Breast epithelium (tissue), 4 donors: ENCODE measurements at places on chromosomes 7 and 10.

GRCh38 chr10:79220307-79220706, 127.0 kb upstream of the PPIF start:
- DNase-seq: no peak

DNA sequence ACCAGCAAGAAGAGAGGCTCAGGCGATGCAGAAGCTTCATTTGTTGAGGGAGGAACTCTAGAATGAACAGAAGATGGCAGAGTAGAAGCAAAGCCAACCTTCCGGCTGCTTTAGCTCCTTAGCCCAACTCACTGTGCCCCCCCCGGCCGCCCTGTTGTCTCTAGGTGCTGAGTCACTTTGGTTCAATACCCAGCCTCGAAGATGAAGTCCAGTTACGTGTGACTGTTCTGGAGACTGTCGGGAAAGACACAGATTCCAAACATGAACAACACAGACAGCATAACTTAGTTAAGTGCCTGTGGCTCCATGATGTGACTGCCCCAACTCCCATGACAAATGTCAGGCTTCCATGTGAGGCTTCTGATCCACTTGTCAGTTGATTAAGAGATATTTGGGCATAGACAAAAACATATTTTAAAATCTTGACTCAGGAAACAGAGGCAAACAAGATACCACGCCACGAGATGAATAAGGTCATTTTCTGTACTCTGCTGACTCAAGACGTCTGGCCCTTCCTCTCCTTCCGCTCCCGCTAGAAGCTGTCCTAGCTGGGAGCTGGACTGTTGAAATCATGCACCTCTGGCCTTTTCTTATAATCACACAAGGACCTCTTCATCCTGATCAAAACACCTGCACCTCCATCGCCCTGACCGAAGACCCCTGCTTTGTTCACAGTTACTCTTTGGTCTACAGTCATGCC, 199.3 kb downstream of the FRMD4A start:
- DNase-seq: no peak

DNA sequence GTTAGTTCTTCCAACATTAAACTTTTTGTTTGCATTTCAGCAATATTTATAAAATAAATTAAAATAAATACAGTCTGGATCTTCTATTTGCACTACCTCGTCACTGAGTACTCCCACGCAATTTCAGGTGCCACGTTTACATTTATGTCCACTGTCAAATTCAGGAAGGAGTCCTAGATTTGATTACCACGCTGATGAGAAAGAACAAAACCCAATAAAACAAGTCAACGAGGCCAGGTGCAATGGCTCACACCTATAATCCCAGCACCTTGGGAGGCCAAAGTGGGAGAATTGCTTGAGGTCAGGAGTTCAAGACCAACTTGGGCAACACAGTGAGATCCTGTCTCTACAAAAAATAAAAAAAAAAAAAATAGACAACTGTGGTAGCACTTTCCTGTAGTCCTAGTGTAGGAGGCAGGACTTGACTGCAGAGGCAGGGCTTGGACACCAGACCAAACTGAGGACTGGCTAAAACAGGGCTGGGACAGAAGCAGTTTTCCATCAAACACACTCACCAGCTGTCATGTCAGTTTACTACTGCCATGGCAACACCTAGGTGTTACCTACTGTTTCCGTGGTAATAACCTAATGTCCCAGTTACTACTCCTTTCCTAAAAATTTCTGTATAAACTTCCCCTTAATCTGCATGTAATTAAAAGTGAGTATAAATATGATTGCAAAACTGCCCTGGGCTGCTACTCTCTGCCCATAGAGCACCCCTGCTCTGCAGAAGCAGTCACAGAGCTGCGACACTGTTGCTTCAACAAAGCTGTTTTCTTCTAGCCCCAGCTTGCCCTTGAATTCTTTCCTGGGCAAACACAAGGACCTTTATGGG, 341.7 kb downstream of the PARD3 start:
- DNase-seq: no peak

DNA sequence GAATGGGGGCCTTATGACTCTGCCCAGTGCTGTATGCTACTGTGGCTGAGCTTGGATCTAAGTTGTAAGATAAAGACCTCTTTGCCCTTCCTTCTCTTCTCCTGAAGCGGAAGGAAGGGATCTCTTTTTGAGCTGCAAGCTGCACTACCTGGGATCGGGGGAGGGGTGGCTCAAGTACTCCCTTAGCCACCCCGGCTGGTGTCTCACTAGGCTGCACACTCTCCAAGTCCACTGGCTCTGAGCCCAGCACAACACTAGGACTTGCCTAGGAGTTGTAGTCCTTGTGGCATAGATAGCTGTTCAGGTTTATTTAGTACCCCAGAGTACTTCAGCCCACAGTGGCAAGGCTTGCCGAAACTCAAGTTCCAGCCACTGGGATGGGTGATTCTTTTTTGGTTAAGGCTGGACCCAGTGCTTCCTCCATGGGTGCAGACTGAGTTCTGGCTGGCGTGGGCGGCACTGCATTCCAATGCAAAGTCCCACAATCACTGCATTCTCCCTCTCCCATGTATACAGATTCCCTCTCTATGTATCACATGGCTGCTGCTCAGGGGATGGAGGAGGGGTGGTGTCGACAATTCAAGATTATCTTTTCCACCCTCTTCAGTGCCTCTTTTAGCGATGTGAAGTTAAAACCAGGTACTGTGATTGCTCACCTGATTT, 76.2 kb upstream of the SLC25A13 start:
- DNase-seq: no peak

DNA sequence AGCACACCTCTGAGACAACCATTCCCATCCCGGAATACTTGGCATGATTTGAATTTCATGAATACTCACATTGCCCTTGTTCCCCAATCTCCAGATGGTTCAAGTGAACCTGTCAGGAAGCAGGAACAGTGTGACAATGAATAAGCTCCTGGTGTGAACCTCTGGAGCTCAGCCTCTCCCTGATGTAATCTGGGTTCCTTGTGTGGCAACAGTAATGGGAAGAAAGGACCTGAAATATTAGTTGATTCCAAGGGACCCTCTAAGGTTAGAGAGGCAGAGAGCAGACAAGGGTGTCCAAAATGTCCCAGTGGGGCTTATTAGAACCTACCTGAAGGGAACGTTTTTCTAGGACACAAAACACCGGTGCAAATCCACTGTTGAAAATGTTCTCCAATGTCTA, 8.5 kb downstream of the OR2A7 start:
- DNase-seq: no peak

DNA sequence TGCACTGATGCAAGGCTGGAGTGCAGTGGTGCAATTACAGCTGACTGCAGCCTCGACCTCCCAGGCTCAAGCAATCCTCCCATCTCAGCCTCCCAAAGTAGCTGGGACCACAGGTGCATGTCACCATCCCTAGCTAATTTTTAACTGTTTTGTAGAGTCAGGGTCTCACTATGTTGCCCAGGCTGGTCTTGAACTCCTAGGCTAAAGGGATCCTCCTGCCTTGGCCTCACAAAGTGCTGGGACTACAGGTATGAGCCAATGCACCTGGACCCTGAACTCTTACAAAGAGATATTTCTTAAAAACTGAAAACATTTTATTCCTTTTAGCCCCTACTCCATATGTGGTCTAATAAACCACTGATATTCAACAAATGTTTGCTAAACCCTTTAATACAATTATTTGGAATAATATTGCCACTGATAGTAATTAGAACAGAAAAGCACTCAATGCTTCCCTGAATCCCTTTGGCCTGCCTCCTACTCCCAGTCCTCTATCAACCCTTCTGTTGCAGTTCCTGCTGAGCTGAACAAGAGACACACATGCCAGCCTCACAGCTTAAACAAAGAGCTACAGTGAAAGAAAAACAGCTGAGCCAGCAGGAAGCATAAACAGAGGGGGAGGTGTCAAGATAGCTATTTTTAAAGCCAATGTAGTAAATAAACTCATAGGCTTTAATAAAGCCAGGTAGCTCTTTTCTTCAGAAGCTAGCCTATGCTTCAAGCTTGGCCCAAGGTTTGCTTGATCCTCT, 7.0 kb upstream of the GNAI1 start:
- no peak for DNase-seq

GRCh38 chr7:126378642-126379041, 874.1 kb downstream of the GRM8 start:
- no peak for DNase-seq
